ENCODE measurements at places on chromosomes 3 and 15. TPM values are rescaled to one million over a fixed set of nuclear protein-coding genes. Genes with fewer than 3 reads are reported as not detected.

TEX55 gene
- total RNA-seq: not detected

DNA sequence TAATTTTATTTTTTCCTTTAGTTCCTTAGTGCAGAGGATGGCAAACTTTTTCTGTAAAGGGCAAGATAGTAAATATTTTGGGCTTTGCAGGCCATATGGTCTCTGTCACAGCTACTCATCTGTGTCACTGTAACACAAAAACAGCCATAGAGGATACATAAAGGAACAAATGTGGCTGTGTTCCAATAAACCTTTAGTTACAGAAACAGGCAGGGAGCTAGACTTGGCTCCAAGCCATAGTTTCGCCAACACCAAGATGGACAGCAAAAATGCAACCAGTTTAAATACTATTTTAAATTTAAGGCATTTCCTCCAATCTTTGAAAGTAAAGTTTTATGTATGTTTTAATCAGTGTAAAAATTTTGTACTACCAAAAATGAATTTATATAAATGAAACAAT lies 753.4 kb downstream of the FHIT start:
- no peak overlapping the region for H3K4me3 ChIP-seq
- no peak for DNase-seq
- H3K27me3 ChIP-seq: peaks cover 2% of the 10 kb centered on the region
- no peak overlapping the region for H3K27ac ChIP-seq
- H3K4me1 ChIP-seq: no peaks in the 10 kb centered on the region

CIDEC gene
- not detected for total RNA-seq

GRCh38 chr15:85282504-85283115 lies 97.8 kb upstream of the AKAP13 start:
- peaks cover 14% of the 10 kb centered on the region for H3K4me1 ChIP-seq
- no peak for DNase-seq
- no peaks in the 10 kb centered on the region for H3K36me3 ChIP-seq
- peaks cover 14% of the 10 kb centered on the region for H3K27me3 ChIP-seq
- no peak overlapping the region for H3K27ac ChIP-seq

DNA sequence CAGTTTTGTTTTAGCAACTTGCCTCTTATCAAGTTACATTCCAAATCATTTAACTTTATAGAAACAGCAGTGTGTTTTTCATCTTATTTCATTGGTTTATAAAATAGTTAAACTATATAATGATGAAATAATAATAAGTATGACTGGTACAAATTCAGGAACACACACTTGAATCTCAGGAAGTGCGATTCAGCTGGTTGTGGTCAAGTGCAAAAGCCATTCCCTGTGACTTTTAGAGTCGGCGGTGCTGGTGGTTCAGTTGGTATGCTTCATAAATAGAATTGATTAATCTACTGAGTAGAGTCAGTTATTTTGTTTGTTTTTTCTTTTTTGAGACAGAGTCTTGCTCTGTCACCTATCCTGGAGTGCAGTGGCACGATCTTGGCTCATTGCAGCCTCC lies 22.7 kb downstream of the SACM1L start:
- no peak overlapping the region for H3K27ac ChIP-seq
- peaks cover 22% of the 10 kb centered on the region for H3K4me1 ChIP-seq
- peaks cover 66% of the 10 kb centered on the region for H3K36me3 ChIP-seq
- no peak overlapping the region for H3K4me3 ChIP-seq
- DNase-seq: no peak

NTRK3 gene
- 0.51 TPM for total RNA-seq

DAZL gene
- total RNA-seq: not detected

DNA sequence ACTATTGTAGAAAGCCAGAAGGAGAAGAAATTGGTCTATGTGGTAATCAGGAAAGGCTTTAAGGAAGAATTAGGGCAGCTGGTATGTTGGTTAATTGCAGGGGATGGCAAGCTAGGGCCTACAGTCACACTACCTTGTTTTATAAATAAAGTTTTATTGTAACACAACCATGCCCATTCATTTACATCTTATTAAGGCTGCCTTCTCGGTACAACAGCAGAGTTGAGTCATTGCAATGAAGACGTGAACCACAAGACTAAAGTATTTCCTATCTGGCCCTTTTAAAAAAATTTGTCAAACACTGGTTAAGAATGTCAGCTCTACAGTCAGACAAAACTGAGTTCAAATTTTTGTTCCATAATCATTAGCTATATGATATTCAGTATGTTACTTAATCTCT lies 8.3 kb downstream of the SERPINI1 start:
- no peaks in the 10 kb centered on the region for H3K4me1 ChIP-seq
- H3K36me3 ChIP-seq: no peaks in the 10 kb centered on the region
- H3K27ac ChIP-seq: no peak overlapping the region
- no peak overlapping the region for H3K4me3 ChIP-seq
- DNase-seq: no peak
- H3K27me3 ChIP-seq: no peaks in the 10 kb centered on the region

DNA sequence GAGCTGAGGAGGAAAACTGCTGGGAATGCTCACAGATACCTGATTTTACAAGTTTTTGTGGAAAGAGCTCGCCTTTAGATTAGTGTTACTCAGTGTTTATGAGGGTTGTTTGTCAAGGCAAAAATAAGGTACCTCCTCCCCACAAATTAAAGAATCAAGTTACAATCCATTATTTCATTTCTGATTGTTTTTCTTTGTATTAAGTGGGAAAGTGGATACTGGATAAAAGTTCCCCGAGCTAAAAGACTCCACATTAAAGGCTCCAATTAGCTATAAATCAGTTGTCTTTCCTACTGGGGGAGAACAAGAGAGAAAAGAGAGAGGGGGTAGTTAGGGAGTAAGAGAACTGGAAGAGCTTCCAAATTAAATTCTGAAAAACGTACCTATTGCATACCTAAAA lies 1.9 kb downstream of the ALDH1A2 start:
- peaks cover 7% of the 10 kb centered on the region for H3K4me1 ChIP-seq
- H3K27me3 ChIP-seq: peaks cover 59% of the 10 kb centered on the region
- H3K4me3 ChIP-seq: no peak overlapping the region
- DNase-seq: no peak

PRSS50 gene
- not detected for total RNA-seq

CIB2 gene
- 2.2 TPM for total RNA-seq

DNA sequence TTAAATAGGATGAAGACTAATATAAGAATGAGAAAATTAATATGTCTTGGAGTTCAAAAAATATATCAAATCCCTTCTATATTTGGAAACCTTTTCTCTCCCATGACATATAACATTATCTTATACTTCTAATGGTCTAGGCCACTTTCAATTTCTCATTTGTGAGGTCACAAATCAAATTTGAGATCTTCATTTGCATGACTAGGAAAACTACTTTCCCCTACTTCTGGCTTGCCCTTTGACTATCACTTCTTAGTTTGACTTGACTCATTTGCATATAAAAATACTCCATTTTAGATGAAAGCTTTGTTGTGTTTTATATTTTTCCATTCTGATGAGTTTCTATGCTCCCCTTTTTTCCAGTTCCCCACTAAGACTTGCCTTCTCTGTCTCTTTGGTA lies 598.6 kb upstream of the TBL1XR1 start:
- no peak for DNase-seq
- H3K27ac ChIP-seq: peak overlapping the region; percentile 70
- H3K36me3 ChIP-seq: no peaks in the 10 kb centered on the region
- peaks cover 2% of the 10 kb centered on the region for H3K27me3 ChIP-seq
- peaks cover 22% of the 10 kb centered on the region for H3K4me1 ChIP-seq
- H3K4me3 ChIP-seq: no peak overlapping the region

POPDC2 gene
- total RNA-seq: 0.94 TPM

TJP1 gene
- total RNA-seq: not detected

DNA sequence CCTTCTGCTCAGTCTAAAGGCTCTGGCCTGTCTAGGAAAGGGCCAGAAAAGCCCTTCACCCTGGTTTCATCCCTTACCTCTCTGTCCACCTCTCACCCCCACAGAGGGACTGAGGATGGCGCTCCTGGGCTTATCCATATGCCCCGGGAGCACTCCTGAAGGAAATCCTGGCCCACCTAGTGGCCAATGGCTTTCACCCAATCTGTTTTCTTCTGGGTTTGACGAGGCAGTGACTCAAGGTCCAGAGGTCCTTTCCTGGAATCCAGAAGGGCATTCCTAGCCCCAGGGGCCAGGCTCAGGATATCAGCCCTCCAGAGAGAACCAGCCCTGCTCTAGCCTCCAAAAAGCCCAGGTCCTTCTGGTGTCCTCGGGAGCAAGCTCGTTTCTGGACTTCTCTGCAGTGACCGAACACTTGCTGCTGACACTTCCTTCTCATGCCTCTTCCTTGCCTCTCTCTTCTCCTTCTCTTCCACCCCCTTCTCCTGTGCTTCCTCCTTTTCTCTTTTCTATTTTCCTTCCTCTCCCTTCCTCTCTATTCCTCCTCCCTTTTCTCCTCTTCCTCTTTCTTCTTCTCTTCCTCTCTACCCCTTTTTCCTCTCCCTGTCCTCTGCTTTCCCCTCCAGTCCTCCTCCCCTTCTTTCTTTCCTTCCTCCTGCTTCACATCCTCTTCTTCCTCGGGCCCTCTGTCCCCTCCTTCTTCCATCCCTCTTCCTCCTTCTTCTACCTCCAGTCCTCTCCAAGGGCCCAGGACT lies 59.6 kb downstream of the RHCG start:
- no peaks in the 10 kb centered on the region for H3K4me1 ChIP-seq
- peaks cover 16% of the 10 kb centered on the region for H3K27me3 ChIP-seq
- no peak overlapping the region for H3K4me3 ChIP-seq
- DNase-seq: no peak

FETUB gene
- not detected for total RNA-seq

DNA sequence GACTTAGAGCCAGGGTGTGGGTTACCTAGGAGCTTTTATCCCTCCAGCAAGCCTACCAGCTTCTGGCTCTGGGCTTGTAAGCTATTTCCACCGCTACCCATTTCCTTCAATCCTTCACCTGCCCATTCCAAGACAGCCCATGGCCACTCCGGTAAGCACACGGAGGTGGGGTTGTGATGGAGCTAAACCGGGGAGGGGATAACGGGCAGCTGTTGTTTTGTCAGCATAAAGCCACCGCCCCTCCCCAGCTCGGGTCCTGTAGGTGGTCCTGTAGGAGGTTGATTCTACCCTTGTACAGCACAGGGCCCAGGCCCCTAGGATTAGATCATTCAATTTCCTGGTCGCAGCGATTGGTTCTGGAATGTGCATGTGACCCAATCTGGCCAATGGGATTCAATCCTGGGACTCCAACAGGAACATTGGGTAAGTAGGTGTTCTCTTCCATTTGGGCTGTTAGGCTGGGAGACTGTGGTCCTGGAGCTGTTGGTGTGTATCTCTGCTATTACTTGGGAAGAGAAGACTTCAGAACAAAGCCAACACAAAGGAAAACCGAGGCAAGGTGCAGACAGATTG lies 150.6 kb downstream of the RAB11A start:
- no peak overlapping the region for H3K27ac ChIP-seq
- no peak for DNase-seq
- no peaks in the 10 kb centered on the region for H3K4me1 ChIP-seq
- no peaks in the 10 kb centered on the region for H3K36me3 ChIP-seq
- H3K27me3 ChIP-seq: peaks cover 10% of the 10 kb centered on the region
- no peak overlapping the region for H3K4me3 ChIP-seq

CD200R1 gene
- total RNA-seq: 3.4 TPM

- H3K27ac ChIP-seq: no peak overlapping the region
- H3K36me3 ChIP-seq: no peaks in the 10 kb centered on the region
- no peak overlapping the region for H3K4me3 ChIP-seq
- H3K27me3 ChIP-seq: peaks cover 19% of the 10 kb centered on the region
- DNase-seq: no peak
Measured at GRCh38 chr15:70318594-70319465, 221.1 kb upstream of the TLE3 start.

DNA sequence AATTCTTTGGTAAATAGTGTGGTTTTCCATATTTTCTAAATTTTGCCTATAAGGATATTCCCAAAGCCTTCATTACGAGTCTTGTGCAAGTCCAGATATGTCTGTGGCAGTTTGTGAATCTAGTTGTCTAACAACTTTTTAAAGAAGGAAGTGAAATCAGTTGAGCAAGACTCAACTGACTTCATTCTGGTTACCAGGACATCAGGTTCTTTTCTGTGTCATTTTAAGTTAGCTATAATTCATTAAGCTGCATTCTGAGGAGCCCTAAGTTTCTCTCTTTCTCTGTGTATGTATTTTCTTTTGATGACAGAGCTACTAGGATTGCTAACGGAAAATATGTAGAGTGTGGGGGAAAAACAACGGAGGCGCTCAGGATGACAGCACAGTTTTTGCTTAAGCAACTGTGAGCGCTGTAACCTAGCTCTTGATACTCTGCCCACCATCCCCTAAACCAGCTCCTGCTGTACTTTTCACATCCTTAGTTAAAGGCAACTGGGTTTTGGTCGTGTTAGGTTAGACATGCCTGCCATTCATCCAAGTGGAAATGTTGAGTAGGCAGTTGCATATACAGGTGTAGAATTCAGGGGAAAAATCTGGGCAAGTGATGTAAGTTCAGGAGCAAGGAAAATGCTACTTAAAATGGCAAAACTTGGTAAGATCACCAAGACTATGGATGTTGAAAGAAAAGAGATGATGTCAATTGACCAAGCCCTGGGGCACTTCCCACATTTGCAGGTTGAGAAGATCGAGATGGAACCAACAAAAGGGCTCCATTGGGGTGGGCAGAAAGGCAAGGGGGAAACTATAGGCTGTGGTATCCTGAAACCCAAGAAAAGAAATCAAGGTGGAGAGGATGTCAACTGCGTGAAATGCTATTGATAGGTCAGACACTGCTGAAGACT lies 9.2 kb downstream of the MFSD1 start:
- no peak overlapping the region for H3K4me3 ChIP-seq
- peaks cover 18% of the 10 kb centered on the region for H3K4me1 ChIP-seq
- no peak overlapping the region for H3K27ac ChIP-seq
- peaks cover 42% of the 10 kb centered on the region for H3K36me3 ChIP-seq
- no peaks in the 10 kb centered on the region for H3K27me3 ChIP-seq

GRCh38 chr15:41633609-41634008 lies 26.6 kb upstream of the MGA start:
- no peak overlapping the region for H3K27ac ChIP-seq
- peaks cover 18% of the 10 kb centered on the region for H3K4me1 ChIP-seq
- no peaks in the 10 kb centered on the region for H3K36me3 ChIP-seq
- H3K4me3 ChIP-seq: no peak overlapping the region

LIPC gene
- 1.7 TPM for total RNA-seq

- peaks cover 13% of the 10 kb centered on the region for H3K27me3 ChIP-seq
- H3K27ac ChIP-seq: no peak overlapping the region
- no peak overlapping the region for H3K4me3 ChIP-seq
- H3K36me3 ChIP-seq: no peaks in the 10 kb centered on the region
Measured at GRCh38 chr15:69535101-69535638, 82.6 kb downstream of the RPLP1 start.

DNA sequence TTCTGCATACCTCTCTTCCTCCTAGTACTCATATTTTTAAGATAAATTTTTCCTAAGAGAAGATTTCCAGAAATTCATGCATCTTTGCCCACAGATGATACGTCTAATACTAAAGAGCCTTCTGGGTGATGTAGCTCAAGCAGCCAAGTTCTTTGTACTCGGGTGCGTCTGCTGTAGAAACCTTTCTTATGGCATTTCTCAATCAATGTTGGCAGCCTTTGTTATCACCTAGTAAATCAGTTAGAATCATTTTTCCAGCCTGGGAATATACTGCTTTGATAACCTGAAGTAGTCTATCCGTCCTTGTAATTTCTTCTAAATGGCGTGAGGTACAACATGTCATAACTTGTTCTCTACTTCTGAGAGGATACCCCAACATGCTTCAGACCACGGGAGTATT lies 104.5 kb downstream of the GOLIM4 start:
- no peaks in the 10 kb centered on the region for H3K36me3 ChIP-seq
- no peak overlapping the region for H3K4me3 ChIP-seq
- H3K27me3 ChIP-seq: peaks cover 2% of the 10 kb centered on the region
- H3K4me1 ChIP-seq: no peaks in the 10 kb centered on the region
- no peak overlapping the region for H3K27ac ChIP-seq
- no peak for DNase-seq

Data from activated T-helper 2 cell treated with anti-CD3 and anti-CD28 coated beads, Interferon-gamma antibody, Interleukin-2, Interleukin-4, amounts not matched to agents 10 μg/mL and 5 μg/mL and 100 μg/mL, durations not matched to agents 14 hours and 24 hours and 36 hours (primary cell).